ENCODE measurements at places on chromosomes 6 and 20. TPM values are rescaled to one million over a fixed set of nuclear protein-coding genes. Genes with fewer than 3 reads are reported as not detected.

- DNase-seq, result no peak
These were observed 35.5 kb downstream of the SNX5 start for GRCh38 chr20:17933121-17933520.

DNA sequence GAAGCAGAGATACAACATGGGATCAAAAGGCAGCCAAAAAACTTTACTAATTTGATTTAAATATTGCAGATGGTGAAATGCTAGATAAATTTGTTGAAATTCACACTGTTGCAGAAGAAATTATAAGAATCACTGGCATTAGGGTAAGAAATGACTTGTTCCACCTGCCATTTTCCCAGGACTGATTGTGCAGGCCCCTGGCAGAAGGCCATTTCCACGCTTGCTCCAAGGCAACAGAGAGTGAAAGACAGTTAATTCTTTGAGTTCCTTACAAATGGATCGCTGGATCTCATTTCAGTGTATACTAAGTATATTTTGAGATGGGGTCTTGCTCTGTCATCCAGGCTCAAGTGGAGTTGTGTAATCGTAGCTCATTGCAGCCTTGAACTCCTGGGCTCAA lies 67.0 kb upstream of the TMEM181 start:
- DNase-seq, result no peak

DNA sequence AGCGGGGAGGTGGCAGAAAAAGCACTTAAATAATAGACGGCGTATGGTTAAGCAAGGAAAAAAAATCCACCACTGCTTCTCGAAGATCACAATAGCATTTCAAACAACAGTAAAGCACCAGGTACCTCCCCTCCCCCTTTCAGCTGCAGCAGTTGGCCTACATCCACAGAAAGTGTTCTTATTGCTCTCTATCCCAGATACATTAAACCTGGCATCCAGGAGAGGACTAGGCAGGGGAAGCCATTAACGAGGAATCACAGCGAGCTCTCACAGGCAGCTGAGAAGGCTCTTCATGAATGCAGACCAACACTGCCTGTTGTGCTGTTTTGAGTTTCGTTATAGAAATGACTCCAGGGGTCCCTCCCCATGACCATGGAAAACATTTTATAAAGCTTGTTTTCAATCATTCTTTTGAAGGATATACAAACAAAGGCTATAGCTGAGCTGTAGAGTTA lies 11.8 kb downstream of the FYN start:
- no peak for DNase-seq

The SH3BGRL2 gene
- 8.7 TPM for total RNA-seq

GRCh38 chr20:61731363-61732181 lies 334.1 kb downstream of the TAF4 start:
- DNase-seq, result peak; percentile 31

The GHRH gene
- 23.5 TPM for total RNA-seq

DNA sequence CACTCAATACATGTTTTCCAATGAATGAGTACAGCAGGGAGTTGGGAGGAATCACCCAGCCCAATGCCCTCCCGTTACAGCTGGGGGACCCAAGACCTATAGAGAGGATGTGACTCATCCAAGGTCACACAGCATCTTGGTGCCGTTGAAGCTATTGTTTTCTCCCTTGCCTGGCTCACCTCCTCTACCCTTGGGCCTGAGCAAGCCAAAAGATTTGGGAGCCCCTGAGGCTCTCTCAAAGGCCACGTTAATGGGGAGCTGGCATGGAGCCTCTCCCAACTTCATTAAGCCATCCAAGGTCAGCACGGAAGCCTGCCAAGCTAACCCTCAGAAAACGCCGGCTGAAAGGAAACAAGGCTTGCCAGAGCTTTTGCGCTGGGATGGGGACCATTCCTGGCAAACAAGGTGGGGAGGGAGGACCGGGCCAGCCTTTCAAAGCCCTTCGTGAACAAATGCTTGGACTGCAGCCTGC lies 30.4 kb downstream of the KCNB1 start:
- DNase-seq, result peak; percentile 83

GRCh38 chr20:22690000-22690399 lies 105.6 kb upstream of the FOXA2 start:
- DNase-seq, result no peak

GRCh38 chr6:30942338-30943060 lies 1.7 kb downstream of the MUCL3 start:
- DNase-seq, result peak; percentile 85

The TMEM244 gene
- not detected for total RNA-seq

The SLC26A8 gene
- not detected for total RNA-seq

GRCh38 chr6:130625825-130626527 lies 201.2 kb upstream of the SMLR1 start:
- DNase-seq, result no peak

GRCh38 chr6:136511397-136511796 lies 38.8 kb downstream of the MAP7 start:
- DNase-seq, result no peak

The DEFB132 gene
- not detected for total RNA-seq

The CTCFL gene
- total RNA-seq, result not detected

DNA sequence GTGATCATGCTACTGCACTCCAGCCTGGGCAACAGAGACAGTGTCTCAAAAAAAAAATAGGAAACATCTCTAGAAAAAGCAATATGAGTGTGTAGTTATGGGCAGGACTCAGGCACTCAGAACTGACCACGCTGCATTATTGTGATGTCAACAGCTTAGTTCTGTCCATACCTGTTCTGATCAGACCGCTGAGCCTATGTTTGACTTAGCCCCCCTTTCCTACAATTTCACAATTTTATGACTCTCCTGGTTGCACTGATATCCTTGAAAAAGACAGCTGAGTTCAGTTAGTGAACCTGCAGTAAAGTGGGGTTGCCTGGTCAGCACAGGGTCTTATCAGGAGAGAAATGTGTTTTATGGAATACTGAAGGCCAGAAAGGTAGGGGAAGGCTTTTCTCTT lies 37.8 kb upstream of the PRDM1 start:
- DNase-seq, result no peak
